CD8-positive, alpha-beta memory T cell (primary cell): ENCODE measurements at places on chromosomes 11 and 22.
A peak's percentile ranks its signal among the peaks of the same experiment; 100 is the strongest.

- H3K36me3 ChIP-seq: no peaks in the 10 kb centered on the region
- no peaks in the 10 kb centered on the region for H3K27me3 ChIP-seq
- no peak for DNase-seq
- no peak overlapping the region for H3K4me3 ChIP-seq
Observed at GRCh38 chr22:40014667-40015248, 20.0 kb downstream of the FAM83F start.

- no peak for DNase-seq
- H3K27me3 ChIP-seq: no peaks in the 10 kb centered on the region
- H3K4me1 ChIP-seq: no peaks in the 10 kb centered on the region
- no peak overlapping the region for H3K27ac ChIP-seq
Observed at GRCh38 chr22:23574371-23574811, 5.7 kb downstream of the IGLL1 start.

DNA sequence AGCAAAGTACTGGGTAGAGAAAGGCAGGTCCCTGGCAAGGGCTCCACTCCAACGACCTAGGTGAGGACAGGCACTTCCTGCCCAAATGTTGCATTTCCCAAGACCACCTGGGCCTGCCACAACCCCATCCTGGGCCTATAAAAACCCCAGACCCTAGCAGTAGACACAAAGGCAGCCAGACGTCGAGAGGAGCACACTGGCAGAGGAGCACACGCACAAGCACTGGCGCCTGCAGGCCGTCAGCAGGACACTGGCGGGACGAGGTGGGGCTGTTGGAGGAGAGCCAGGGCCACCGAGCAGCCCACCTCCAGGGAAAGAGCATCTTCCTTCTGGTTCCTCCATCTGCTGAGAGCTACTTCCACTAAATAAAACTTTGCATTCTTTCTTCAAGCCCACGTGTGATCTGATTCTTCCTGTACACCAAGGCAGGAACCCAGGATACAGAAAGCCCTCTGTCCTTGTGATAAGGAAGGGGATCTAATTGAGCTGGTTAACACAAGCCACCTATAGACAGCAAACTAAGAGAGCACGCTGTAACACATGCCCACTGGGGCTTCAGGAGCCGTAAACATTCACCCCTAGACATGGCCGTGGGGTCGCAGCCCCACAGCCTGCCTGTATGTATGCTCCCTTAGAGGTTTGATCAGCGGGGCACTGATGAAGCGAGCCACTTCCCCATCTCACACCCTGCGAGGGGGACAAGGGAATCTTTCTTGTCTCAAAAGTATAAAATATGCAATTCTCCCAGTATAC, 89.7 kb upstream of the MTMR2 start:
- no peaks in the 10 kb centered on the region for H3K27me3 ChIP-seq
- no peak overlapping the region for H3K27ac ChIP-seq
- peak; percentile 57 for DNase-seq

GRCh38 chr11:88359114-88359513, 21.6 kb upstream of the CTSC start:
- no peaks in the 10 kb centered on the region for H3K27me3 ChIP-seq
- DNase-seq: no peak
- no peaks in the 10 kb centered on the region for H3K36me3 ChIP-seq
- H3K4me3 ChIP-seq: no peak overlapping the region

DNA sequence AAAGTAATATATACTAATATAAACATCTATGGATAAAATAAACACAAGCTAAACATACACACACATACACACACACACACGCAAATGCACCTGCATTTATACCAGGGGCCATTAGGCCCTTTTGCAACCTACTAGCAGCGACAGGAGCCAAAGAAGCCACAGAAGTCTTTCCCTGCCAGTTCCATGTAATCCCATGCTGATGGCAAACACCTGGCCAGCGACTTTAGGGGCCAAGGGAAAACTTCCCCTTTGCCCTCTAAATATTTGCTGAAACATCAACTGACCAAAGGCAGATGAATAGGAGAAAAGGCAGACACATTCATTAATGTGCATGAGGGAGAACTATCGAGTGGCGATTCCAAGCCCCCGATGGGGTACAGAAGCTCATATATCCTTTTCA, 14.8 kb upstream of the P2RY2 start:
- no peak overlapping the region for H3K27ac ChIP-seq
- no peaks in the 10 kb centered on the region for H3K36me3 ChIP-seq
- no peaks in the 10 kb centered on the region for H3K27me3 ChIP-seq
- no peaks in the 10 kb centered on the region for H3K4me1 ChIP-seq
- H3K4me3 ChIP-seq: no peak overlapping the region

DNA sequence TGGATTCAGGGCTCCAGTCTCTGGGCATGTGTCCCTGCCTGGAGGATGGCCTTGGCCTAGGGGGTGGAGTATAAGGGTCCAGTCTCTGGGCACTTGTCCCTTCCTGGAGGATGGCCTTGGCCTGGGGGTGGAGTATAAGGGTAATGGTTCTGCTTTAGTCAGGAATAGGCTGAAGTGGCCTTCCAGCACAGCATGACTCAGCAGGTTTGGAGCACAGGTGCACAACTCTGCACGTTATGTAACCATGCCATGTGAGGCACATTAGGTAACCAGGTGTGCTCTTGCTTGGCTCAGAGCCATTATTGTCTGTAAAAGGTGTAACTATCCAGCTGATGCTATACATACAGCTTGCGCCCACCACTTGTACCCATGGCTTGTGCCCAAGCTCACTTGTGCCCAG, 48.4 kb upstream of the POLD3 start:
- no peaks in the 10 kb centered on the region for H3K27me3 ChIP-seq
- no peaks in the 10 kb centered on the region for H3K36me3 ChIP-seq
- DNase-seq: no peak
- no peak overlapping the region for H3K4me3 ChIP-seq
- H3K27ac ChIP-seq: no peak overlapping the region

- no peak overlapping the region for H3K27ac ChIP-seq
- H3K36me3 ChIP-seq: no peaks in the 10 kb centered on the region
- no peaks in the 10 kb centered on the region for H3K27me3 ChIP-seq
Observed at GRCh38 chr11:62547691-62548281, 1.2 kb upstream of the AHNAK start.

GRCh38 chr22:38417252-38418060, 37.5 kb downstream of the KCNJ4 start:
- no peaks in the 10 kb centered on the region for H3K4me1 ChIP-seq
- H3K27ac ChIP-seq: no peak overlapping the region
- no peak overlapping the region for H3K4me3 ChIP-seq
- H3K36me3 ChIP-seq: no peaks in the 10 kb centered on the region
- H3K27me3 ChIP-seq: no peaks in the 10 kb centered on the region
- no peak for DNase-seq

DNA sequence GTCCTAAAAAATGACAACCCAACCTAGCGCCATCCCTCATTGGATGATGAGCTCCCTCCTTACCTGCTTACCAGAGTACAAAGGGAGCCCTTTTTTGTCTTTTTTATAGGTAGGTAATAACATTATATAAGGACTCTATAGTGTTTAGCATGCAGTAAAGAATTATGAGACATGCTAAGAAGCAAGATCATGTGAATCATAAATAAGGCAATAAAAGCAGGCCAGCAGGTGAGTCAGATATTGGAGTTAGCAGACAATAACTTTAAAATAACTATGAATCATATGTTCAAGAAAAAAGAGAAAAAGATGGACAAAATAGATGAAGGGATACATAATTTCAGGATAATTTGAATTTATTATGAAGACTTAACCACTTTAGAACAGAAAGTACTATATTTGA, 81.5 kb downstream of the GRK3 start:
- no peak overlapping the region for H3K27ac ChIP-seq
- H3K4me3 ChIP-seq: no peak overlapping the region
- no peaks in the 10 kb centered on the region for H3K4me1 ChIP-seq
- no peaks in the 10 kb centered on the region for H3K27me3 ChIP-seq
- no peaks in the 10 kb centered on the region for H3K36me3 ChIP-seq
- DNase-seq: no peak

DNA sequence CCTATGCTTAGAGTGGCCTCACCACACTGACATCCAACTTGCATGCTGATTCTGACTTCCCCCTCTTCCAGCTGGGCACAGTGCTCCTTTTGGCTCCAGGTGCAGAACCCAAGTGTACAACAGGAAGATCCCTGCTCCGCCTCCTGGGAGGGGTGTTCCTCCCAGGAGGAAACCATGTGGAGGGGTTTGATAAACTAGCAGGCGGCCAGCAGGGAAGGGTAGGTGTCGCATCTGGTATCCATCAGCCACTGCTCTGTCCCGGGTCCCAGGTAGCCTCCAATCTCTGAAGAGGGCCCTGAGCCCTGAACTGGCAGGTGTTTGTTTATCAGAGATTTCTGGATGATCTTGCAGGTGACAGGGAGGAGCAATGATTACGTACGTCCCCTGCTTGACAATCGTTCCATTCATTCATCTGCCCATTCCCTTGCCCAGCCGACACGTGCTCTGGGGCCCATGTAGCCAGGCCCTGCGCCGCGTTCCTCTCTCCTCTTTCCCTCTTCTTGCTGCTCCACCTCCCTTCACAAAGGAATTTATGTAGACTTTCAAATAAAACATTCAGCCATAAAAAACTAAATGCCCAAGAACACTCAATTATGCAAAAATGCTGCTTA, 41.2 kb upstream of the MICAL2 start:
- no peaks in the 10 kb centered on the region for H3K4me1 ChIP-seq
- no peak overlapping the region for H3K27ac ChIP-seq
- no peaks in the 10 kb centered on the region for H3K27me3 ChIP-seq
- H3K36me3 ChIP-seq: no peaks in the 10 kb centered on the region
- DNase-seq: no peak

GRCh38 chr11:110311783-110312579, 15.6 kb upstream of the RDX start:
- no peaks in the 10 kb centered on the region for H3K27me3 ChIP-seq
- H3K36me3 ChIP-seq: no peaks in the 10 kb centered on the region
- DNase-seq: no peak
- no peak overlapping the region for H3K27ac ChIP-seq
- H3K4me1 ChIP-seq: no peaks in the 10 kb centered on the region

- H3K4me1 ChIP-seq: no peaks in the 10 kb centered on the region
- no peak overlapping the region for H3K4me3 ChIP-seq
- no peaks in the 10 kb centered on the region for H3K36me3 ChIP-seq
Observed at GRCh38 chr11:91952056-91952455, 272.6 kb upstream of the FAT3 start.

- H3K4me1 ChIP-seq: no peaks in the 10 kb centered on the region
- H3K36me3 ChIP-seq: no peaks in the 10 kb centered on the region
- no peak overlapping the region for H3K27ac ChIP-seq
- H3K27me3 ChIP-seq: no peaks in the 10 kb centered on the region
- no peak for DNase-seq
- H3K4me3 ChIP-seq: no peak overlapping the region
Observed at GRCh38 chr11:10688401-10688800, 5.2 kb downstream of the IRAG1 start.

DNA sequence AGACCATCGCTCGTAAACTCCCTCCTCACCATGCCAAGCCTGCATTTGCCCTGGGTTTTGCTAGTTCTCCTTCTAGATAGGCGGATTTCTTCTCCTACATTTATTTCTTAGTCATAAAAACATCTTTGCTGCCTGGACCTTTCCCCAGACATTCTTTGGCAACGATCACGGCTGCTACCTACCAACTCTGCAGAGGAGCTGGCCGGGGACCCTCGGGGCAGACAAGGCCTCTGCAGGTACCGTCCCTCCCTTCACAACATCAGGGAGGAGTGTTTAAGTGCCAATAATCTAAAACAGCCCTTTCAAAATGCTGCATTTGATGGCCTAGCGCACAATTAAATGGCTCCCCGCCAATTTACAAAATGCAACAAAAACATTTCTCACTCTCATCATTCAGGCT, 34.4 kb downstream of the BRD1 start:
- DNase-seq: no peak
- H3K4me1 ChIP-seq: peaks cover 25% of the 10 kb centered on the region
- H3K36me3 ChIP-seq: peaks cover 55% of the 10 kb centered on the region
- H3K4me3 ChIP-seq: no peak overlapping the region
- no peak overlapping the region for H3K27ac ChIP-seq

GRCh38 chr11:116980136-116980793, 118.0 kb downstream of the SIK3 start:
- no peak overlapping the region for H3K27ac ChIP-seq
- H3K36me3 ChIP-seq: no peaks in the 10 kb centered on the region
- peaks cover 21% of the 10 kb centered on the region for H3K4me1 ChIP-seq
- no peak overlapping the region for H3K4me3 ChIP-seq

GRCh38 chr22:41816241-41816640, 15.8 kb downstream of the CCDC134 start:
- H3K4me1 ChIP-seq: no peaks in the 10 kb centered on the region
- DNase-seq: no peak
- H3K4me3 ChIP-seq: no peak overlapping the region
- no peaks in the 10 kb centered on the region for H3K27me3 ChIP-seq

DNA sequence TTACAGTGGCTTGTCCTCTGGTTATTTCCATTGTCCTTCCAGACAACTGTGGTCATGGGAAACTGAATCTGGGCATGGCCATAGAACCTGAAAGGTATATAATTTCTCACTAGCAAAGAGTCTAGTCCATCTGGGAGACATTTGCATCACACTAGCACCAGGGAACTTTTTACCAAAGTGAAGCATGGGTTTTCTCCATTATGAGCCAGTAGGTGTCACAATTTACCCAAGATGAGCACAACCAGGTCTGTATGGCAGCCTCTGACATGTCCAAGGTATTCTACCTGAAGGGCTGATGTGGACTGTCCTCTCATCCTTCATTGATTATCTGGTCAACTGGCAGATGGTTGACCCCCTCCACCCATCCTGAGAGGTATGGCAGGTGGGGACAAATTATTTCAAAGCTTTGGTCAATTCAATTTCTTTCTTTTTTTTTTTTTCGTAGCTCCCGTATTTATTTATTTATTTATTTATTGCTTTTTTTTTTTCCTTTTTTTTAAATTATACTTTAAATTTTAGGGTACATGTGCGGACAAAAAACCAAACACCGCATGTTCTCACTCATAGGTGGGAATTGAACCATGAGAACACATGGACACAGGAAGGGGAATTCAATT, 425.9 kb downstream of the TMEM135 start:
- no peak overlapping the region for H3K27ac ChIP-seq
- H3K4me1 ChIP-seq: no peaks in the 10 kb centered on the region
- no peak for DNase-seq
- H3K27me3 ChIP-seq: no peaks in the 10 kb centered on the region
- H3K4me3 ChIP-seq: no peak overlapping the region

DNA sequence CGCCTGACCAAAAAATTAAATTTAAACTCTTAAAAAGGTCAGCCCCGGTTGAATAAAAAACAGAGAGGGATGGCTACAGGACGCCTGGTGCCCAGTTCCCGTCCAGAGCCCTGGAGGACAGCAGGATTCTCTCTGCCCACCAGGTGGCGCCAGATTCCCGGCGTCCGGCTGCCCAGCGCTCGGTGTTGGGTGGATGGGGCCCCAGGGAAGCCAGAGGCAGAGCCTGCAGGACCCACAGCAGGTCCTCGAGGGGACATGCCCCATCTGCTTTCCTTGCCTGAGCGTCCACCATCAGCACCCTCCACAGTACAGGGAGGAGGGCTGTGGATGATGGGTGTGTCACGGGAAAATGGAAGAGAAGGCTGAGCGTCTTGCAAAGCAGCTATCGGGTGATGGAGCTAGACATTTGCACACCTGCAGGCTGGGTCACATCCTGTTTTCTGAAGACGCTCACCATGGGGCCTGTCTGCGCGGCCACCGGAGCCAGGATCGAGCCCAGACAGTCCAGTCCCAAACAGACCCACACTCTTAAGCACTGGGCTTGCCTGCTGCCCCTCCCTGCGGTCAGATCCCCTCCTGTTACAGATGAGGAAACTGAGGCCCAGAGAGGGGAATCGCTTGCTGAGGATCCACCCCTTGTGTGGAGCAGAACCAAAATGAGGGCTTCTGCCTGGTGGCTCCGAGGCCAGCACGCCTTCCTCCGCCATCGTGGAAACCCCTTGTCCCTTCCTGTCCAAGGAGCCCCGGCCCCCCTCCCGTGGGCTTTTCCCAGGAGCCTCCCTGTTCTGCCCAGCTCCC, 18.5 kb upstream of the CBX7 start:
- peaks cover 53% of the 10 kb centered on the region for H3K4me1 ChIP-seq
- no peaks in the 10 kb centered on the region for H3K36me3 ChIP-seq
- H3K27me3 ChIP-seq: no peaks in the 10 kb centered on the region
- H3K4me3 ChIP-seq: peak overlapping the region; percentile 64
- DNase-seq: peak; percentile 76
